ENCODE measurements at places on chromosomes 3 and 15.
A peak's percentile ranks its signal among the peaks of the same experiment; 100 is the strongest.

- no peak for DNase-seq
Measured at GRCh38 chr15:50968353-50968752, 59.9 kb downstream of the AP4E1 start.

DNA sequence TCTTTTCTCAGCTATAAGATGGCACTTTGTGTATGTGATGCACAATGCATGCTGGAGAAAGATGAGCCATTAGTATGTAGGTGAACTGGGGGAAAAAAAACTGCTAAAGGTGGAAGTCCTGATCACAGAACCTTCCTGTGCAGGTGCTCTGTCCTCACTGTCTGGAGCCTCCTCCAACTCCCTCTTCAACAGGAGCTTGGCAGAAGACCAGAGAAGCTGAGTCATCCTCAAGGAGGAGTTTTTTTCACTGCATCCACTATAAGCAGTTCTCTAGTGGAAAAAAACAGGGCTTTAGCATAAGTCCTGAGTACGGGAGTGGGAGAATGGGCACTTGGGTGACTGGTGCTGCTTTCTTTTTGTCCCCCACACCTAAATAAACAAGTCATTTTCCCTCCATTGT is 168.4 kb upstream of the CADPS start:
- DNase-seq: no peak

- no peak for DNase-seq
Measured at GRCh38 chr3:141430316-141430715, 56.5 kb upstream of the RASA2 start.

DNA sequence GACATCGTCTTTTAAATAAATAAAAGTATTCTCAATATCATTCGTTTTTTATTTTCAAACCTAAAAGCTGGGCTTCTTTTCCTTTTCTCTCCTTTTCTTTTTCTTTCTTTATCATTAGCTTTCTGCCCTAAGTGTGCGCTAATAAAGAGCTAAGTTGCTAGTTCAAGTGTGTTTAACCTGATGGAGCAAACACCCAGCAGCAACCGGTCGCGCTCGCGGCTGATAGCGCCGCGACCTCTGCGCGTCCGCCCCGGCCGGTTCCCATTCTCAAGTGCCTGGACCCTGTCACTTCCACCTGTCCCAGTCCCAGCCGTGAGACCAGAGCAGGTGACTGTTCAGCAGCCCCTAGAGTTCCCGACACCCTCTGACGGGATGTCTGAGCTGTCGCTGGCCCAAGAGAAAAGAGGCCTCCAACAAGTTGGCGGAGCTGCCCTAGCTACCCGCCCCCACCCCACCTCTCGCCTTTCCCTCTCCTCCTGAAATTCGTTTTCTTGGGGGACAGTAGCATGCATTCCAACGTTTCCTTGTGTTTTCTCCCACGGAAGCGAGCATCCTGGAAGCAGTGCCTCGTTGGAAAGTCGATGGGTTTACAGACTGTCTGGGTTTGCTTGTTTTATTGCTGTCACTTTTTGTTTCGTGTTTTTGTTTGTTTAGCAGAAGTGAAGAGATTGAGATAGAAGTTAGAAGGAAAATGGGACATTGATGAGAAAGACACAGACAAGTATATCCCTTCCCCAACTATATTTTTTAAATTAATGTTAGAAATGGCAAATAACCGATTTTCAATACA is 3.1 kb upstream of the MECOM start:
- no peak for DNase-seq

- no peak for DNase-seq
Measured at GRCh38 chr15:53950572-53950971, 27.7 kb upstream of the UNC13C start.

DNA sequence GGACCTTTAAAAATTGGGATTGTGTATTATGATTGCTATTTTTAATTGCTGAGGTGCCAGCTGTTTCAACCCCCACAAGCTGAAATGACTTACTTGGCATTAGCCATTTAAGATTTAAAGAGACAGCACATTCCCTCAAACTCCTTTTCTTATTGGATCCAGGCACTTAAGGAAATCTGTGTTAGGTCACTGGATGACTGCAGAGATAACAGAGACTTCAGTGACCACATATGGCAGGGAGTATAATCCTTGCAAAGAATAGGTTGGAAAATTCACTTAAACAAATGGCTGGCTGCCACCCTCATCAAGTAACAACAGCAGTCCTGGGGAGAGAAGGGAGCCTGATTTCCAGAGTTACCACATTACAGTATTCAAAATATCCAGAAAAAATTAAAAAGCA is 66.6 kb downstream of the SLMAP start:
- no peak for DNase-seq

DNA sequence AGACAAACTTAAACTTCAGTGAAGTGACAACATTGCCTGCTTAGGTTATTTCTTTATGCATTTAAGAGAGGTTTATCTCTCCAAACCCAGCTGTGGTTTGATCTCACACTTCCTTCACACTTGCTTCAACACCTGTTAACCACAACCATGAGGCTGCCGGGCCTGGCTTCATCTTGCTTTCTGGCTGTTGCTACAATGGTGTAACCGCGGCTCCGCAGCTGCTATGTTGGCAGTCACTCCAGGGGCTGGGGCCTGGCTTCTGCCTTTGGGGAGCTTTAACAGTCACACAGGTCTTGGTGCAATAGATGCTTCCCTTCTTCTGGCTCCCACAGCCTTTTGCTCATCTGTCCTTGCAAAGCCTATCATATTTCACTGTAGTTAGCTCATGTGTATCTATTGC is 72.9 kb upstream of the MNS1 start:
- no peak for DNase-seq

DNA sequence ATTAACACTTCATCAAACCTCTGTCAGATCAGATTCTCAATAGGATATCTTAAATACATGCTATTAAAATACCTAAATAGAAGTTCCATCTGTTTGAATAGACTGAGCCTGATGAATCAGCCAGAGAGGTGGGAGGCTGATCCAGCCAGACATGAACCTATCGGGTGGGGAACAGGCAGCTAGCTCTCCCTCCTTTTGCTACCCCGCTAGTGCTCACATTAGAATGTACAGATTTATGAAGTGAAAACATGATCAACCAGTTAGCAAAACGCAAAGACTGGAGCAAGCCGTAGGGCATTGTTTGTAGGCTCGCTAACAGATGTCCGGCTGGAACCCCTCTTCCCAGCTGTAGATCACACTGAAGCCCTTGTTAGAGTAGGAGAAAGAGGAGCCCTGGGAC is 54.4 kb downstream of the GTF2E1 start:
- no peak for DNase-seq

DNA sequence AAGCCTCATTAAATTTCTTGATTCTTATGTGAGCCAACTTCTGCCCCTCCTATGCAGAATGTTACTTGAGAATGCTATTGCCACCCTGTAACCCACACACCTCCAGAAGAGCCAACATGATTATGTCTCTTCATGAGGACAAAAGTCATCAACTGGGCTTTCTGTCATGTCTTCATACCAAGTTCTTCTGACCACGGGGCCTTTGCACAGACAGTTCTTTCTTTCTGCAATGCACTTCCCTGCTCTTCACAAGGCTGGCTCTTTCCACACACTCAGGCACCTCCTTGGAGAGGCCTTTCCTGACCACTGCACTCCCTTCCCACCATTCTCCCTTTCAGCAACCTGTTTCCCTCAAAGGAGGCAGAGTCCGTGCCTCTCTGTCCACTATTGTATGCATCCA is 107.9 kb upstream of the NR2E3 start:
- no peak for DNase-seq

DNA sequence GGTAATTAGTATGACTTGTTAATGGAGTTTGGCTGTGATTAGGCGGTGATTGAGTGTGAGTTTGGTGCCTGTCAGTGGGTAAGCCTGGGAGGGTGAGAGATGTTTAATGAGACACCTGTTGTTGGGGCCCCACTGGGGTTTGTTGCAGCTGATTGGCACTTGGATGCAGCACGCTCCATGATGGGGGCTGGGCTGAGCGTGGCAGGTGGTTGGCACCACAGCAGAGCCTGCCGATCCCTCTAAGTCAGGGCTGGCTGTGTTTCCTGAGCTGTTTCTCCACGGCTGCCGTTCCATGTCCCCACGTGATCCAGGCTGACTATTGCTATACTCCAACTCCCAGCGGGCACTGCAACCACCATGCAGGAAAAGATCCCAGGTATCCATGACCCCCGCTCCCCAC is 93.5 kb upstream of the ARRDC4 start:
- no peak for DNase-seq

GRCh38 chr3:33956776-33957175 is 158.3 kb downstream of the PDCD6IP start:
- no peak for DNase-seq

- peak; percentile 89 for DNase-seq
Measured at GRCh38 chr15:82129761-82130160, 83.9 kb upstream of the MEX3B start.

DNA sequence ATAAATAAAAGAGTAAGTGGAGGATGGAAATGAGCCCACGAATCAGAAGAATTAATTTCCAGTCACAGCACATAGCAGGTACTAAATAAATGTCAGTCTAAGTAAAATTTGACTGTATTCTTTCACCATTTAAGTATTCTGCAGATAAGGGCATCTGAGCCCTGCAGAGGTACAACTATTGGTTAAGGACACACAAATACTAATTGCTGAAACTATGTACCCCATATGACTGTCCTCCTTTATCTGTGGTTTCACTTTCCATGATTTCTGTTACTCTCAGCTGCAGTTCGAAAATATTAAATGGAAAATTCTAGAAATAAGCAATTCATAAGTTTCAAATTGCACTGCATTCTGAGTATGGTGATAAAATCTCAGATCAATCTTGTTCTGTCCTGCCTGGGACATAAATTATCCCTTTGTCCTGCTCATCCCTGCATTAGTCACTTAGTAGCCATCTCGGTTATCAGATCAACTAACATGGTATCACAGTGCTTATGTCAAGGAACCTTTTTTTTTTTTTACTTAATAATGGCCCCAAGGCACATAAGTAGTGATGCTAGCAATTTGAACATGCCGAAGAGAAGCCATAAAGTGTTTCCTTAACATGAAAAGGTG is 95.1 kb downstream of the LSAMP start:
- DNase-seq: no peak

GRCh38 chr3:194323785-194324735 is 27.1 kb downstream of the CPN2 start:
- no peak for DNase-seq

DNA sequence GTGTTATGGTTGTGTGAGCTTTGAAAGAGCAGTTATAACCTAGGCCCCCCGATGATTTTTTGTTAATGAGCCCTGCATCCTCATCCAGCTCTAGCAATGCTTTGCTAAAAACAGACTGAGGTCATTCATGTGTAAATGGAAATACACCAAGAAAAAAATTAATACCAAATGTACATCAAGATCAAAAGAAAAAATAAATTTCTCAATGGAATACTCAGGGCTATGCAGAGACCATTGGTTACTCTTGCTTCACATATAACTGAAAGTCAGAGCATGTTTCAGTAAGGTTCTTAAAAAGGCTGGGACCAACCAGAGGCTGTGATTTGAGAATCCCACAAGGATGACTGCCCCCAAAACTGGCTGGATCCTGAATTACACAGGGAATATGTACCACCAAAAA is 48.0 kb downstream of the ARHGAP31 start:
- DNase-seq: no peak

- no peak for DNase-seq
Measured at GRCh38 chr3:195270079-195270816, 711 bp downstream of the XXYLT1 start.

All from stromal cell of bone marrow (primary cell).